ENCODE measurements at places on chromosomes 5 and 9.

GRCh38 chr5:6827526-6828219 is 114.4 kb downstream of the TENT4A start:
- no peak for DNase-seq

DNA sequence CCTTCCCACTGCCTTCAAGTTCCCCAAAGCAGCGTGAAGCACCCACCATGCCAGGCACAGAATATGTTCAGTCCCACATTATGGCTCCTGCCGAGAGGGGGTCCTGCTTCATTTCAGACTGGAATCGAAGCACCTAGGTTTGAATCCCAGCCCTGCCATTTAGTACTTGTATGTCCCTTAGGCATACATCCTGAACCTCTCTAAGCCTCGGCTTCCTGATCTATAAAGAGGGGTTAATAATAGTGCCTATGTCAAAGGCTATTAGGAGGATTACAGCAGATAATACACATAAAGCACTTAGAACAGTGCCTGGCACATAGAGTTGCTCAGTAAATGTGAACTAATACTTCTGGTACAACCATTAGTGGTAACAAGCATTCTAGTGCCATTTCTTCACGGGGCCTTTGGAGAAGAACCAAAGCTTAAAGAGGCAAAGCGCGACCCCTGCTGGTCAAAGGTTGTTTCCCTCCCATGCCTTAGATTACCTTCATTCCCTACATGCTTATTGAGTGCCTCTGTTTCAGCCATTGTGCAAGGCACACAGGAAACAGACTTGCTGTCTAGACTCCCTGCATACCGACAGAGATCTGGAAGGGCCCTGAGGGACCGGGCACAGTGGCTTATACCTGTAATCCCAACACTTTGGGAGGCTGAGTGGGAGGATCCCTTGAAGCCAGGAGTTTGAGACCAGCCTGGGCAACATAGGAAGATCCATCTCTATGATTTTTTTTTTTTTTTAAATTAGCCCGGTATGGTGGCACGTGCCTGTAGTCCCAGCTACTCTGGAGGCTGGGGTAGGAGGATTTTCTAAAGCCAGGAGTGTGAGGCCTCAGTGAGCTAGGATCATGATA is 98.3 kb downstream of the PPARGC1B start:
- peak; percentile 93 for DNase-seq

DNA sequence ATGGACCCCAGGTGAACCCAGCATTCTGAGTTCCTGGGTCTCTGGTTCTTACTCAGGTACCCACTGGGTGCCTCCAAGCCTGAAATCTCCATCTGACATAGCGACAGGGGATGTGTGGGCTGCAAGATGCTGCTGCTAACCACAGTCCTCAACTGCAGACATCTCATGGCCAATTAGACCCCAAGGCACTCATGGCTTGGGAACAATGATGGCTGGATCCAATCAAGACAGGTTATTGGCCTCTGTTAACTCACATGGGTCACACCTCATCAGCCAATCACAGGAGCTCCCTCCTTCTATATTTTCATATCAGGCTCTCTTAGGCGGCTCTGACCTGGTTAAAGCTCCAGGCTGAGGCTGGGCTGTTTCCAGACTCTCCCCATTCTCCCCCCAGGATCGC is 57.0 kb downstream of the CXXC5 start:
- DNase-seq, result no peak

DNA sequence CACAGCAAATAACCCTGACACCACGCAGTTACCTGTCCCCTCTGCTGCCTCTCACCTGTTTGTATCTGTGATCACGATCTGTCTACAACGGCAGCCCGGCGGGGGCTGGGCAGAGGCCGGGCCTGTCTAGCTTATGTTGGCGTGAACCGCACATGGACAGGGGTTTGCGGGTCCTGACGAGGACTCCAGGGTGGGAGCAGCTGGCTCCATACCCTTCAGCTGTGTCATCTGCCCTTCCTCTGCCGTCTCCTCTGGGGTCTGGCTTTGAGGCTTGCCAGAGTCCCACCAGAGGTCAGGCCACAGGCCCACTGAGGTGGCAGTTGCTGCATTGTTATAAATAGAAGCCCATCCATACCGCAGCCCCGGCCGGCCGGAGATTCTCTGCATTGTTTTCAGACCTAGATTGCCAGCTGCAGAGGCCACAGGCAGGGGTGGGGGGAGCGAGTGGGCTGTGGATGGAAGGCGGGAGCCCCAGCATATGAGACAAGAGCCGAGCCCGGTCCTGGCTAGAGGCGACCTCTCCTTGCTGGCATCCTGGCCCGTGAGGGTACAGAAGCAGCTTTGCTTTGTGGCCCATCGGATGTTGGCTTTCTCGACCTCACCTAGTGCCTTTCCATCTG is 37.8 kb downstream of the FAM78A start:
- DNase-seq, result peak; percentile 47

DNA sequence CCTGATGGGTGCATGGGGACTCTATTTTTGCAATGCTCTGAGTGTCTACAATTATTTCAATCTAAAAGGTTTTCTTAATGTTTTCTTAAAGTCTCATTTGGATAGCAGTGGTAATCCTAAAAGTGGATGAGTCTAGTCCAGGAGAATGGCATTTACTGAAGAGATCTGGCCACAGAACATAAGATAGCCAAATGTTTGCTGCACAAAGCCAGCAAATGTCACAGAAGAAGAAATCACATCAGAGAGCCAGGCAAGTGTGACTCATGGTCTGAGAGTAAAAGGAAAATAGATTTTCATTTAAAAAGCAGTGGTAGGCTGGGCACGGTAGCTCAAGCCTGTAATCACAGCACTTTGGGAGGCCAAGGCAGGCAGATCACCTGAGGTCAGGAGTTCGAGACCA is 352.7 kb upstream of the GRAMD2B start:
- peak; percentile 19 for DNase-seq

GRCh38 chr5:34452170-34452828 is 203.8 kb upstream of the RAI14 start:
- DNase-seq, result peak; percentile 40

GRCh38 chr9:129407905-129408452 is 212.9 kb downstream of the C9orf50 start:
- no peak for DNase-seq

DNA sequence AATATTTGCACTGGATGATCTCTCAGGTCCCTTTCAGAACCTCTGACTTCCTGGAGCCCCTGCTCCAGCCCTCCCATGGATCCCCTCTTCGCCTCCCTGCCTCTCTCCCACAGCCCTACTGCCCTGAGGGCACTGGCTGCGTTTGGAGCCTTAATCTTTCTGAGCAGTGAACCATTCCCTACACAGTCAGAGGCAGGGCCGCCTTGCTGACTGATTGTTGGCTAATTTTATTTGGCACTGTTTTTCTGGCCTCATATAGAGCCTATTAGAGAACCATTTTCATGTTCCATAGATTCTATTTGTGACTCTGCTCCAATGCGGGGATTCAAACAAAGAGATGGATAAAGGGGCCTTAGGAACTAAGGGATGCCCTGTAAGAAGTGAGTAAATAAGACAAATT is 91.1 kb downstream of the BRINP1 start:
- DNase-seq, result no peak

GRCh38 chr9:104091116-104091515 is 3.0 kb upstream of the SMC2 start:
- peak; percentile 29 for DNase-seq

- DNase-seq, result no peak
Observed at GRCh38 chr9:34635556-34635955, 2.0 kb downstream of the SIGMAR1 start.

DNA sequence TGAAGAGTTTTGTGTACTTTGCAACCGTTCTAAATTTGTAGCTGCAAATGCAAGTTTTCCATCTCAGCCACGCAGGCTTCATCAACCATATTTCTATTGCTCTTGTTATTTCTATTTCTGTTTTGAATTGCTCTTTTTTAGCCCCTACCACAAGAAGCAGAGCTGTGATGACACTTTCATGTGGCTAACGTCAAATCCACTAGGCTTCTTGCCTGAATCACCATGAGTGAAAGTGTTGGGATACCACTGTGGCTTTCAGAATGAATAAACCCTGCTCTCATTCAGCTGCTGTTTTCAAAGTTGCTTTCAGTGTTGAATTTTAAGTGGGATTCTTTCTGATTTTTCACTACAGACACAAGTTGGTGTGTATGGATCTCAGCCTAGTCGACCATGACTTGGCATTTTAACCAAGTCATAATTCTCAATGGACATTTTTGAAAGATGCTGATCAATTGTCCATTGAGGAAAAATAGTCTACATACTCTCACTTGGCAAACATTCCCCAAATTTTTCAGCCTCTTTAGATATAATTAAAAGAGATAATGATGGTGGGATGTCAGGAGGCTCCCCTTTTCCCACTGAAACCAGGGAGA is 41.0 kb upstream of the MTAP start:
- peak; percentile 58 for DNase-seq

DNA sequence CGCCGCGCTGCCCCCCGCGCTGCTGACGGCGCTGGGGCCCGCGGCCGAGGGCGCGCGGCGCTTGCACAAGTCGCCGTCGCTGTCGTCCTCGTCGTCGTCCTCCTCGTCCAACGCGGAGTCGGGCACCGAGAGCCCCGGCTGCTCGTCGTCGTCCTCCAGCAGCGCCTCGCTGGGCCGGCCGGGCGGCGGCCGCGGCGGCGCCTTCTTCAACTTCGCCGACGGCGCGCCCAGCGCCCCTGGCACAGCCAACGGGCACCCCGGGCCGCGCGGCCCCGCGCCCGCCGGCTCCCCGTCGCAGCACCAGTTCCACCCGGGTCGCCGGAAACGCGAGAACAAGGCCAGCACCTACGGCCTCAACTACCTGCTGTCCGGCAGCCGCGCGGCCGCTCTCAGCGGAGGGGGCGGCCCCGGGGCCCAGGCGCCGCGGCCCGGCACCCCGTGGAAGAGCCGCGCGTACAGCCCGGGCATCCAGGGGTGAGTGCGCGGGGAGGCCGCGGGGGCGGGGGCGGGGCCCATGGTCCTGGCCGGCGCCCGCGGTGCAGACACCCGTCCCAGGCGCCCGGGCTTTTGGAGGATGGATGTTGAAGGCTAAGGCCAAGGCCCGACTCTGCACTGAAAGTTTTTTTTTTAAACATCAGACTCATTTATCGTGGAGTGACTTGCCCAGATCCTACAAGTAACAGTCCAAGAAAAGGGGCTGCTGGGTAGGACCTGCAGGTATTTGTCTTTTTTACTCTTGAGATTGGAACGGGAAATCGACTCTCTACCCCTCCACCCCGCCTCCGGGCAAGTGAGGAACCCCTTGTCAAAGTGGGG is 1.2 kb downstream of the TENT4A start:
- DNase-seq, result no peak

- DNase-seq, result no peak
Observed at GRCh38 chr9:75138260-75139040, 50.1 kb downstream of the OSTF1 start.

DNA sequence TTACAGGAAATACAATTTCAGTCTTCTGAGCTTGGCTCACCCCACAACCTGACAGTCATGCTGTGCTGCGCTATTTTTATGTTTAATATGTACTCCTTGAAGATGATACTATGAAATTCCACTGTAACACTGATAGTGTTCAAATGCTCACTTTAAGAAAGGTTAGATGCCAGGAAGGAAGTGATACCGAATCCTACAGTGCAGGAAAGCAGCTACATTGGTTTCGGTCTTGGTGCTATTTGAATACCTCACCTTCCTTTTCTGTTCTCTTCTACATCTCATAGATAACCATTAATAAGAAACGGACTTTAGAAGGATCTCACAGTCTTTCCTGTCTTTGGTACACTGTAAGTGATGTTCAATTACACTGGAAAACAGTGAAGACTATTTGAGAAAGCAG is 117.6 kb downstream of the SEMA5A start:
- DNase-seq, result no peak

GRCh38 chr5:103526164-103526915 is 36.2 kb downstream of the NUDT12 start:
- peak; percentile 84 for DNase-seq

- DNase-seq, result no peak
Observed at GRCh38 chr5:135625486-135625885, 46.7 kb upstream of the CXCL14 start.

GRCh38 chr5:180433032-180433422 is 61.2 kb upstream of the CNOT6 start:
- DNase-seq, result no peak

DNA sequence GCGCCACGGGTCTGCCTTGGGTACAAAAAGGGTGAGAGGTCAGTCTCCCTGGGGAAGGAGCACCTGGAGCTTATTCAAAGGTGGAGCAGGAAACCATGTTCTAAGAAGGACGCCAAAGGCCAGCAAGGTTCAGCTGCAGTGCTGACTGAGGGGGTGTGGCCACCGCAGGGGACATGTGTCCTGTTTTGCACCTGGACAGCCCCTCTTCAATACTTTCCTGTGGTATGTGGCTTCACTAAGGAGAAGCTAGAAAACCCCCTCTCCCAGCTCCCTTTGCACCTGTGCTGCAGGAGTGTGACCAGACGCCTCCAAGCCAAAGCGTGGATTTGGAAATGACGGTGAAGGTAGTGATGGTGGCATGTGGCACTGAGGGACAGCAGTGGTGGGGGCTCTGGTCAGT is 23.6 kb downstream of the TRIM14 start:
- DNase-seq, result no peak

- DNase-seq, result no peak
Observed at GRCh38 chr5:170387775-170388639, 1.2 kb downstream of the KCNMB1 start.

DNA sequence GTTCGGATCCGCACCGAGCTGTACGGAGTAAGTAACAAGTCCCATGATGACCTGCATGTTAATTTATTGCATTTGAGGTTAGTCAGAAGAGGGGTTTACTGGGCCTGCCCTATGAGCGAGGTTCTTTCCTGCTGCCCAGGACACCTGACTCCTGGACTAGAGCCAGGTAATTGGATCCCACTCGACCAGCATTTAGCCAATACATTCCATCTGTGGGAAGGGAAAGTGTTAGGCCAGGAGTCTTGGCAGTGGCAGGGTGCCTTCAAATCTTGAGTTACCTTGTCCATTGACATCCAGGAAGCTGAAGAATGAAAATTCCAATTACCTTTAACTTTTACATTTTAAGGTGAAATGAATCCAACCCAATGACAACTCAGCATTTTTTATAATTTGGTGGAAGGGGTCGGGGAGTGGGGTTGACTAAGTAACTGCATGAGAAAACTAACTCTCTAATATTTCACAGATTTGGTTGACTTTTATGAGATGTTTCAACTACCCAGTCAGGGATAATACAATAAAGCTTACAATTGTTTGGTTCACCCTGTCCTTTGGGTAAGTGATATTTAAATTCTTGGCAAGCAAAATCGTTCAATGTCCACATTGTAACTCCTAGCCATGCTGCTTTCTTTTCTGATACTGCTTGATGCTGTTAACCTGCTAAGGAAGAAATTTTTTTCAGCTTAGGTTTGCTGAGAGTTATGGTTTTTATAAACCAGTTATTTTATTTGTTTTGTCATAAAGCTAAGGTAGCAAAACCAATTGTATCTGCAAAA is 111.6 kb upstream of the IQGAP2 start:
- no peak for DNase-seq

- DNase-seq, result no peak
Observed at GRCh38 chr9:133979921-133980863, 11.9 kb downstream of the VAV2 start.

- DNase-seq, result no peak
Observed at GRCh38 chr5:2095011-2095410, 212.3 kb upstream of the IRX4 start.

DNA sequence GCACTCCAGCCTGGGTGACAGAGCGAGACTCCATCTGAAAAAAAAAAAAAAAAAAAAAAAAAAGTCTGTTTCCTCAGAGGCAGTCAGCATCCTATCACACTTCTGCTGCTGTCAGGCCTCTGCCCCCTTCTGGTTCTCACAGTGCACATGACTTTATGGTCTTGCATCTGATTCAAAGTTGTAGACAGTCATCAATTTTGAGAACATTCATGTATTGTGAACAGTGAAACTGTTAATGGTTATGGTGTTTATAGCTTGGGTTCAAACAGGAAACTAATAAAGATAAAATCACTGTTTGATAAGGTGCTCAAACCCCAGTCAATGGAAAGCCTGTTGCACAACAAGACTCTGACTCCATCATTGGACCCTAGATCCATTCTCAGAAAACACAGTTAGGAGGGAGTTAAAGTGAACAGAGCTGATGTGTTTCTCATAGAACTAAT is 61.4 kb downstream of the FOXD1 start:
- no peak for DNase-seq
